T-cell (primary cell): ENCODE measurements at places on chromosomes 5 and 9. TPM values are rescaled to one million over a fixed set of nuclear protein-coding genes. Genes with fewer than 3 reads are reported as not detected.

DNA sequence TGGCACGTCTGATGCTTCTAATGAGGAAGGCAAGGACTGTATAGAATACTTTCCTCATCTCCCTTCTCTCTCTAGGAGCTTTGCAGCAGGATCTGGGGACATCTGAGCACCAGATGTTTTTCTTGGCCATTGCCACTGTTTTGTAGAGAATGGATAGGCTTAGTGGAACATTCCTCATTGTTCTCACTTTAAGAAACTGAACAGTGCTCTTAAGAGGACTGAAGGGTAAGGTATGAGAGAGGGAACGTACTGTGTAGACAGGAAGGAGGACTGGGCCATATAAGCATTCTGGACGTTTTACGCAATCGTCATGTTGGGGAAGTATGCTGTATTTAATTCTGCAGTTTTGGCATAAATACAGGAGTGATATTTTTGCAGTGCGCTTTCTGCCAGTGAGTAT lies 70.6 kb downstream of the SMARCA2 start:
- DNase-seq: no peak

GRCh38 chr5:176619203-176619568 lies 9.2 kb upstream of the GPRIN1 start:
- peak; percentile 79 for DNase-seq

CYLC2 gene
- not detected for total RNA-seq

GRCh38 chr9:122143876-122144405 lies 15.6 kb downstream of the NDUFA8 start:
- DNase-seq: no peak

LHX2 gene
- total RNA-seq: not detected

- DNase-seq: no peak
Observed at GRCh38 chr9:116589392-116590354, 97.4 kb upstream of the TRIM32 start.

RANBP17 gene
- total RNA-seq: 0.41 TPM

- no peak for DNase-seq
Observed at GRCh38 chr9:121714075-121714705, 62.8 kb downstream of the DAB2IP start.

DNA sequence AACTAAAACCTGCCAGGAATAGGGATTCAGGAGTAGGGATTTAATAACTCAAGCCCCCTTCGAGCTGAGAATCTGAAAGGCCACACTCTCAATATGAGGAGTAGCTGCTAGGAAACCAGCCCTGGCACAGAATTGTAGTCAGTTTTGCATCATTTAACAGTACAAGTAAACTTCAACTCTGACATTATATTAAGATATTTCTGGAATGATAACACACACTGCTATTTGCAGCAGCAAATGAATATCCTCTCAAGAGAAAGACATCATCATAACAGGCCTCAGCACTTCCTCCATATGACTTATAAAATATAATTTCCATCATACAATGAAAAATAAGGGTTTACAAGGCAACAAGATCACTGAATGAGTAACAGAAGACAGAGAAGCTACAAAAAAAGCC lies 138.2 kb upstream of the RFX3 start:
- no peak for DNase-seq

GRCh38 chr5:122262103-122262502 lies 49.9 kb upstream of the SNCAIP start:
- DNase-seq: no peak

- no peak for DNase-seq
Observed at GRCh38 chr5:65555287-65555686, 7.7 kb downstream of the CENPK start.

GRCh38 chr9:109781541-109782197 lies 1.7 kb downstream of the PALM2AKAP2 start:
- DNase-seq: no peak

DNA sequence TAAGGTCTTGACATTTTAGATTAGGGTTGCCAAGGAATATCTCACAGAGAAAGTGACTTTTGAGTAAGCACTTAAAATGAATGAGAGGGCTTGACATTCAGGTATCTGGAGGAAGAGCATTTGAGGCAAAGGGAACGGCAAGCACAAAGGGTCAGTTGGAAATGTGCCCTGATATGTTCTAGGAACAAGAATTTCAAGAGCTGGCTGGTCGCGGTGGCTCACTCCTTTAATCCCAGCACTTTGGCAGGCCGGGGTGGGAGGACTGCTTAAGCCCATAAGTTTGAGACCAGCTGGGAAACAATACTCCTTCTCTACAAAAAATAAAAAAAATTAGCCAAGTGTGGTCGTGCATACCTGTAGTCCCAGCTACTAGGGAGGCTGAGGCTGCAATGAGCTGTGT lies 16.5 kb downstream of the KIAA1958 start:
- no peak for DNase-seq

EIF4E1B gene
- total RNA-seq: not detected

DNA sequence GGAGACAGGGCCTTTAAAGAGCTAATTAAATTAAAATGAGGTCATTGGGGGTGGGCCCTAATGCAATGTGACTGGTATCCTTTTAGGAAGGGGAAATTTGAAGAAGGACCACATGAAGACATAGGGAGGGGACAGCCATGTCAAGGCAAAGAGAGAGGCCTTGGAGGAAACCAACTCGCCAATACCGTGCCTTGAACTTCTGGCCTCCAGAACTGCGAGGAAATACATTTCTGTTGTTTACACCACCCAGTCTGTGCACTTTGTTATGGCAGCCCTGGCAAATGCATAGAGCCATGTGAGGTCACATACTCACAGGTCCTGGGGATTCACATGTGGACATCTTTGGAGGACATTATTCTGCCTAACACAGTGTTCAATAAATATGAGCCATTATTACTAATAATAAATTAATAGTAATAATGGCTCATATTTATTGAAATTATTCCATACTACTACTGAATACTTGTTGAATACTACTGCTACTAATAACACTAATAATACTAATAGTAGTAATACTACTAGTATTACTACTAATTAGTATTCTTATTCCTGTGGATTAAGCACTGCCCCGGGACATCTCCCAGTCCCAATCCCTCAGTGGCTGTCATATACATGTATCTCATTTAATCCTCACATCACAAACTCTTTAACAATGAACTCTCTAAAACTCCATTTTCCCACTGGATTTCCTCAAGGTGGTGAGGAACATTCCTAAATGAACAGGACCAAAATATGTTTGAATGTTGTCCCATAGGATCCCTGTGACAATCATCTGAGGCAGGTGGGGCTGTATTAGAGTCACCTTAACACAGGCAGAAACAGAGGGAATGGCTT lies 8.4 kb downstream of the TRAF1 start:
- DNase-seq: no peak

DNA sequence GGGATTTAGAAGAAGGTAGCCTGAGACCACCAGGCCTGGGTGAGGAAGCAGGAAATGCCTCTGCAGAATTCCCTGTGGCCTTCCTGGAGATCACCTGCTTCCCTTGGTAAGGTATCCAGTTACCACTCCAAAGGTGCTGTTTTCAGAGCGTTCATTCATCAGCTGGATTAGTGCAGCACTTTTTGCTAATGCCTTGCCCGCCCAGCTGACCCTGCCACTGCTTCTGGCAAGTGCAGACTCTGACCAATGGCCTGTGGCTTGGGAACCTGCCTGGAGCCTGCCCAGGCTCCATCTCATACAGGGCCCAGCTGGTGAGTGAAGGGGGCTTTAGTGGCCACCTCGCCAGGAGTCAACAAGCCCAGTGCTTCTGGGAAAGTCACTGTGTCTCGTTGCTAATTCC lies 48.6 kb downstream of the FOXI1 start:
- DNase-seq: no peak

DNA sequence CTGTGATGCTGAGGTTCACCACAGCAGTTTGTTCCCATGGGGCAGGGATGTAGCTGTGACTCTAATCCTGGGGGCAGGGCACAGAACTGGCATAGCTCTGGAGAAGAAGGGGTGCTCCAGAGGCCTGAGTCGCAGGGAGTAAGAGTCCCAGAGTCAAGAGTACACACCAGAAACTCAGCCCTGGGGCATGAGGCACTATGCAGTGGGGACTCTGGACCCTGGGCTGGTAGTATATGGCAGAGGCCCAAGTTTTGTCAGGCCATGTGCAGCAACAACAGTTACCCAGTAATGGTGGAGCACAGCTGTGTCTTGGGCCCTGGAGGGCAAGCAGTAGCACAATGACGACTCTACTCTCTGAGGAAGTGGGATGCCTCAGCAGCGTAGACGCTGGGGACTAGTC lies 42.9 kb downstream of the TMEM38B start:
- no peak for DNase-seq

- no peak for DNase-seq
Observed at GRCh38 chr5:115423541-115423940, 121.0 kb downstream of the FEM1C start.

DNA sequence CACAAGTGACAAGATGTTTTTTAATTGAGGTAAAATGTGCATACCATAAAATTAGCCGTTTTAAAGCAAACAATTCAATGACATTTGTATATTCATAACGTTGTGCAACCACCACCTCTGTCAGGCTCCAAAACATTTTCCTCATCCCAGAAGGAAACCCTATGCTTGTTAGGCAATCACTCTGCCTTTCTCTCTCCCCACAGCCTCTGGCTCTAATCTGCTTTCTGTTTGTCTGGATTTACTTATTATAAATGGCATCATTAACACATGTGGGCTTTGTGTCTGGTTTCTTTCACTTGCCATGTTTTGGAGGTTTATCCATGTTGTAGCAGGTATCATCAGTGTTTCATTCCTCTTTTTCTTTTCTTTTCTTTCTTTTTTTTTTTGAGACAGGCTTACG lies 1.4 kb upstream of the N4BP3 start:
- no peak for DNase-seq

GRCh38 chr9:2964470-2964869 lies 120.6 kb upstream of the PUM3 start:
- no peak for DNase-seq

- DNase-seq: no peak
Observed at GRCh38 chr5:134491841-134492442, 33.5 kb upstream of the JADE2 start.

DBH gene
- total RNA-seq: 0.32 TPM

SNX18 gene
- 31.8 TPM for total RNA-seq

FAM221B gene
- total RNA-seq: not detected

DNA sequence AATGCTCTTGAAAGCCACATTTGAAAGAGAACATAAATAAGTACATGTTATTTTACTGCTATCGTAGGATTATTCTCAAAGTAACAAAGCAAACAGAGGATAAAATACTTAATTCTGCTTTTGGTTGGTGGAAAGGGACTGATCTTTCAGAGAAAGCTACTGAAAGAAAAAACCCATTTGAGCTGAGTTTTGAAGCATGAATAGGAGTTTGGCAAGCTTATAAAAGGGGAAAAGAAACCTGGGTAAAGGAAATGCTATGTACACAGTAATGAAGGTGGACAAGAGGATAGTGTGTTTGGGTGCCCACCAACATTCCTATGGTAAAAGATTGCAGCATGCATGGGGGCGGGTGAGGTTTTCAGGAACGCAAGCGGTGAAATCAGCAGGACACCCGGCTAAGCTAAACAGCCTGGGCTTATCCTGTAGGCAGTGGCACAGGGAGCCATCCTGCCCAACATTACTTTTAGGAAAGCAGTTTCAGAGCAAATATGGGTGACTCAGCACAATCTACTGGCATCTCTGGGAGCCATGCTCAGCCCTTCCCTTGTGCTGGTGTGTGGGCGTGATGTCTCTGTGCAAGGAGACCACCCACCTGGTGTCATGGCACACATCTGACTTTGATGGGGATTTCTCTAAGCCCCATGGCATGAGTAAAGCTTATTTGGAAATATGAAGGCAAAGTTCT lies 673.9 kb upstream of the KLF4 start:
- DNase-seq: no peak

IFNA2 gene
- total RNA-seq: not detected

TRPM6 gene
- total RNA-seq: not detected

PLCXD3 gene
- not detected for total RNA-seq

FGFR4 gene
- total RNA-seq: 5.1 TPM

GRCh38 chr5:33299621-33300208 lies 141.1 kb upstream of the TARS1 start:
- DNase-seq: no peak

- DNase-seq: no peak
Observed at GRCh38 chr9:82490019-82490499, 501.5 kb downstream of the SPATA31D1 start.

- DNase-seq: no peak
Observed at GRCh38 chr9:117742131-117742530, 37.9 kb downstream of the TLR4 start.
